ENCODE measurements at places on chromosomes 6 and 20. TPM values are rescaled to one million over a fixed set of nuclear protein-coding genes. Genes with fewer than 3 reads are reported as not detected.

The MCCD1 gene
- not detected for polyA plus RNA-seq

DNA sequence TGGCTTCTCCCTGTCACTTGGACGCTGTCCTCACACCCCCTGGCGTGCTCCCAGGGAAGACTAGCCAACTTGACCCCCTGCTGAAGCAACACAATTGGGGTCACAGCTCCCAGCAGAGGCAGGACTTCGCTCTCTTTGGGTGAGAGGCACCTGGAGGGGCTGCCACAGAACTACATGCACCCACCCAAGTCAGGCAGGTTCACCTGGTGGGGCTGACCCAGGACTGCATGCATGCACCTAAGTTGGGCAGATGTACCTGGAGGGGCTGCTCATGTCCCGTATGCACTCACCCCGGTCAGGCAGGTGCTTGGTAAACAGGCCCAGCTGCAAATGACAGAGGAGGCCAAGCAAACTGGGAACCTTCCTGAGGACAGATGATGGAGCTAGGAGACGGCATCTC lies 154.3 kb upstream of the RPS6KA2 start:
- no peaks in the 10 kb centered on the region for H3K4me1 ChIP-seq
- no peak overlapping the region for H3K27ac ChIP-seq
- H3K27me3 ChIP-seq: no peaks in the 10 kb centered on the region
- DNase-seq: no peak

DNA sequence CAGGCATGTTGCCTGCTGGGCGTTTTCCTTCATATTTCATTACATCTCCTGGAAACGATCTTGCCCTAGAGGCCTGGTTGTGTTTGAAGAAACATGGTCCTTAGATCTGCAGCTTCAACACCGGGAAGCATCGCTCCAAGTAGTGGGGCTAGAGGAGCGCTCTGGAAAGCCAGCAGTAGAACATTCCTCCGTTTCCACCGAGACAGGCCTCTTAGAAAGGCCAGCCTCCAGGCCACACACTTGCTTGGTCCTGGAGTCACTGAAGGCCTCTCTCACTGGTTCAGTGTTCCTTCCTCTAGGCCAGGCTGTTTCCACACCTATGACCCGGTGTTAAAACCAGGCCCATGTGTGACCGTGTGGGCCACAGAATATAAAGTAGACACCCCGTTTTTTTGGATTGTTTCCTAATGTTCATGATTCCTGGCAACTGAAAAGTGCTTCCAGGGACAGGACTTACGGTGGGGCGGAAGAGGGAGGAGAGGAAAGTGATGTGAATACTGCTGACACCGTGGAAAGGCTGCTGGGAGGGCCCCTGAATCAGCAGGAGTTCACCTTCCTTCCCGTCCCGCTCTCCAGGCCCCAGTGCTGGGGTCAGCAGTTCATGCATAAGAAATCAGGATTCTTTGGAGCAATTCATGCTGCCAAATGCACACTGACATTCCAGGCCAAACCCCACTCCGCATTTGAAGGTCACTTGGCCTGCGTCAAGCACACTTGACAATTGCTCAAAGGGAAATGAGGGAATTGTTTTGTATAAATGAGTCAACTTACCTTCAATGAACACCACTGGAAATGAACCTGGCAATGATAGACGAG lies 83.8 kb downstream of the IYD start:
- no peaks in the 10 kb centered on the region for H3K27me3 ChIP-seq
- DNase-seq: no peak
- no peak overlapping the region for H3K27ac ChIP-seq
- no peak overlapping the region for H3K4me3 ChIP-seq

GRCh38 chr6:13190376-13190775 lies 138.0 kb downstream of the TBC1D7 start:
- no peak overlapping the region for H3K27ac ChIP-seq
- no peaks in the 10 kb centered on the region for H3K27me3 ChIP-seq
- no peaks in the 10 kb centered on the region for H3K4me1 ChIP-seq
- H3K4me3 ChIP-seq: no peak overlapping the region
- no peak for DNase-seq
- H3K36me3 ChIP-seq: no peaks in the 10 kb centered on the region

DNA sequence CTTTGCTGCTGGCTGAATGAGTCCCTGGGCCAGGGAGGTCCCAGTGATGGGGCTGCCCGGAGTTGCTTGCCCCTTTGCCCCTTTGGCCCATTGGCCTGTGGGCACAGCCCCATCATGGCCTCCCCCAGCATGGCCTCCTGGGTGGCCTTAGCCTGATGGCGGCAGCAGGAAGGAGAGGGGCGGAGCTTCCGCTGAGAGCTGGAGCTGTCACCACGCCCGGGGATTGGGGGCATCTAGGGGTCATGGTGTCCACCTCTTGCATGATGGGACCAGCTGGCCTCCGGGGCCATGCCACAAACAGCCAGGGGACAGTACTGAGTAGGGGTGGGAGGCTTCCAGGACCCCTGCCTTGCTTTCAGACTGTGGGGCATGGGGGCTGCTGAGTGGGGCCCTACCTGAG lies 31.5 kb upstream of the GATA5 start:
- no peak overlapping the region for H3K4me3 ChIP-seq
- H3K36me3 ChIP-seq: no peaks in the 10 kb centered on the region
- H3K27ac ChIP-seq: no peak overlapping the region
- DNase-seq: no peak
- no peaks in the 10 kb centered on the region for H3K4me1 ChIP-seq
- H3K27me3 ChIP-seq: no peaks in the 10 kb centered on the region
